Fibroblast of upper back skin (primary cell): ENCODE measurements at places on chromosomes 16 and 17.

DNA sequence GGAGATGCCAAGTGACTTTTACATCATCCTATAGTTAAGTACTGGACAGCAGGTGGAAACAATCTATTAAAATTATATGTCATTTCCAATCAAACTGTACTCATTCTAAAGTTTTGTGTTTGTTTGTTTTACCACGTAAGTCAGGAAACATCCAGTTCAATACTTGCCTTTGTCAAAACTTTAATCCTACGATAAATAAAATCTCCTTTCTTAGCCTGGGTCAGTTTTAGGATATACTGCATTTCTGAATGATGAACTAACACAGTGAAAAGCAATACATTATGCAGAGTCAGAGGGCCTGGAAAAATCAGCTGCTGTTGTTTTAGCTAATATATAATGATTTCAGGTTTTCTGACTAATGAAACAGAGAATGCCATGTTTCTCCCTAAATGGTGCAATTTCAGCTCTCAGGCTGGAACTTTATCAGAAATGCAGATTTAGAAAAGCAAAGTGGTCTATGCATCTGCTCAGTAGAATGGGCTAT is 756.4 kb downstream of the CDH11 start:
- peak; percentile 56 for DNase-seq

GRCh38 chr17:48003417-48004151 is 32.7 kb downstream of the CDK5RAP3 start:
- DNase-seq = peak; percentile 69

- DNase-seq = no peak
Observed at GRCh38 chr17:80061421-80061820, 25.0 kb downstream of the CCDC40 start.

GRCh38 chr17:58968426-58969061 is 138.1 kb downstream of the TRIM37 start:
- no peak for DNase-seq

DNA sequence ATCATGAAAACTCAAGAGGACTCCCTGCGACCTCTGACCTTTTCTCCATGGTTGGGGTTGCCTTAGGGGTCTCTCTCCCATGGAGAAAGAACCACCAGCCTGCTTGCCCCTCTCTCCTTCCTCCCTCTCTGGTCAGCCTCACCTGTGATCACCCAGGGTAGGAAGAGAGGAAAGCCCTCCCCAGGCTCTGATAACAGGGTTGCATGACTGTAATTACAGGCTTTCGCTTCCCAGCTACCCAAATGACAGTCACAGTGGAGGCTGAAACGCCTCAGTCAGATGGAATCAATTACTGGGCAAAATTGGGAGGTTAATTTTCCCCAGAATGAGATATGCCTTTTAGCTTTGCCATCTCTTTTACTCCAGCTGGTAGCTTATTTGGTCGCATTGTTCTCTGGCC is 265.8 kb upstream of the SOX9 start:
- DNase-seq = no peak

DNA sequence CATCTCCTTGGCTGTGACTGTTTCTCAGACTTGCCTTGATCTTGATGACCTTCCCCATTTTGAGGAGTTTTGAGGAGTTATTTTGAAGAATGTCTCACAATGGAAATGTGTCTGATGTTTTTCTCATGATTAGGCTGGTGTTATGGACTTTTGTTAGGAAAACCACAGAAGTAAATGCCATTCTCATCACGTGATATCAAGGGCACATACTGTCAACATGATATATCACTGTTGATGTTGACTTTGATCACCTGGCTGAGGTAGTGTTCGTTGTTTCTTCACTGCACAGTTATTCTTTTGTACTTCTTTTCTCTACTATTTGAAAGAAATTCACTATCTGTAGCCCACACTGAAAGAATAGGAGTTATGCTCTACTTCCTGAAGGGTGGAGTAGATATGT is 194.7 kb upstream of the MPHOSPH6 start:
- DNase-seq = no peak

GRCh38 chr16:20214401-20214800 is 112.9 kb downstream of the GP2 start:
- no peak for DNase-seq

- DNase-seq = peak; percentile 56
Observed at GRCh38 chr16:4882000-4882632, 34.8 kb downstream of the UBN1 start.

DNA sequence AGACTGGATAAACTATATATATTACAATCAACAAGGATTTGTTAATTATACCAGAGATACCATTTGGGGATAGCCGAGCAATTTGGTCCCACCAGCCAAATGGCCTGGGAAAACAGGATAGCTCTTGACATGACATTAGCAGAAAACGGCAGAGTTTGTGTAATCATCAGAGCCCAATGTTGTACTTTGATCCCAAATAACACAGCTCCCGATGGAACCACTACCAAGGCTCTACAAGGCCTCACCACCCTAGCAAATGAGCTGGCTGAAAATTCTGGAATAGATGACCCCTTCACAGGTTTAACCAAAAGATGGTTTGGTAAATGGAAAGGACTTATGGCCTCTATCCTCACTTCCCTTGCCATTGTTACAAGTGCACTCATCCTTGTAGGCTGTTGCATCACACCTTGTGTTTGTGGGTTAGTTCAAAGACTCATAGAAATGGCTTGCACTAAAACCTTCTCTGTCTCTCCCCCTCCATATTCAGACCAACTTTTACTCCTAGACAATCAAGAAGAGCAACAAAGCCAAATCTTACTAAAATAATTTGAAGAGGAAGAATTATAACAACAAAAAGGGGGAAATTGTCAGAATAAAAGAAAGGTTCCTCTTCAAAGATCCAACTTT is 9.5 kb downstream of the TXNL4B start:
- DNase-seq = no peak

DNA sequence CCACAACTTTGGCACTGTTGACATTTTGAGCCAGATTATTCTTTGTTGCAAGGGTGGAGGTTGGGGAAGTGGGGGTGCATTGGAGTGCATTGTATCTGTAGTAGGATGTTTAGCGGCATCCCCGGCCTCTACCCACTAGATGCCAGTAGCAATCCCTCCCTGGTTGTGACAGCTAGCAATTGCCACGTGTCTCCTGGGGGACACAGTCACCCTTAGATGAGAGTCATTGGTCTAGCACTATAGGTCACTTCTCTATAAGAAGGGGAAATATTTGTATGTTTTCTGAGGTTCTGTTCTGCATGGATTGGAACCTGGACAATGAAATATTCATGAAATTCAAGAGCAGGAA is 32.4 kb downstream of the MSI2 start:
- no peak for DNase-seq

- no peak for DNase-seq
Observed at GRCh38 chr17:30366536-30366935, 12.2 kb upstream of the CPD start.

DNA sequence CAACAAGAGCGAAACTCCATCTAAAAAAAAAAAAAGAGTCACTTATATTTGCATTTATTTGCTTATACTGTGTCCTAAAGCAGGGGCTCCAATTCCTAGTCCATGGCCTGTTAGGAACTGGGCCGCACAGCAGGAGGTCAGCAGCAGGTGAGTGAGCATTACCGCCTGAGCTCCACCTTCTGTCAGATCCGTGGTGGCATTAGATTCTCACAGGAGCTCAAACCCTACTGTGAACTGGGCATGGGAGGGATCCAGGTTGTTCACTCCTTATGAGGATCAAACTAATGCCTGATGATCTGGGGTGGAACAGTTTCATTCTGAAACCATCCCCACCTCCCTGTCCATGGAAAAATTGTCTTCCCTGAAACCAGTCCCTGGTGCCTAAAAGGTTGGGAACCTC is 24.9 kb downstream of the ITGB3 start:
- no peak for DNase-seq

- DNase-seq = peak; percentile 8
Observed at GRCh38 chr17:72730077-72730476, 362.4 kb downstream of the SLC39A11 start.

DNA sequence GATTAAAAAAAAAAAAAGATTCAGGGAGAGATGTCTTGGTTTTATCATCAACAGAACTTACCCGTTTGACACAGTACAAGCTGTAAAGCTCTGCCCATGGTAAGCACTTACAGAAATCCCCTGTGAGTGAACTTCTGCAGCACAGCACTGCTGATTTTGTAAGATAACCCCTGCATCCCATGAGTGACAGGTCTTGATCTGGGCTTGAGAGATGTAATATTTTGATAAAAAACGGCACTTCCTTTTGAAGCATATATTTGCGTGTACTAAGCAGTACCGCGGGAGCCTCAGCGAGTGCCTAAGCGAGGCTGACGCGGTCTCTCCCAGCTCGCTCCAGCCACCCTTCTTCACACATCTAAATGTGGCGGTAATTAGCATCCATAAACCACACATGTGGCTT is 50.5 kb downstream of the IKZF3 start:
- no peak for DNase-seq

- peak; percentile 95 for DNase-seq
Observed at GRCh38 chr16:82657239-82657638, 30.5 kb downstream of the CDH13 start.

- no peak for DNase-seq
Observed at GRCh38 chr16:67931712-67932461, at the start of gene CTRL. Gene CTRL, minus strand, starts transcription at chr16:67931862. Its CDS starts 10 bp downstream, at chr16:67931852.

DNA sequence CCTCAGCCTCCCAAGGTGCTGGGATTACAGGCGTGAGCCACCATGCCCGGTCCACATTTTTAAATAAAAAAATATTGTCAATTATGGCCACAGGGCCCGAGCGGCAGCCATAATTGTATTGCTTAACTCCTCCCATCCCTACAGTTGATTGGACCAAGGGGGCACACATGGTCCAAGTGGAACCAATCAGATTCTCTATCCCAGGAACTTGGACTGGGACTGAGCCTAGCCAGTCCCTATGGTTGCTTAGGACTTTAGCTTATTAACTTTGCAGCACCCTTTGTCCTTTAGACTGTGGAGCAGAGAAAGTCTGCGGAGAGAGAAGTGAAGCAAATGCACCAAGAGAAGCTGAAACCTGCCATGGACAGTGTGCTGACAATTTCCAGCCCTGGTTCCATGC is 5.5 kb upstream of the RDM1 start:
- no peak for DNase-seq

DNA sequence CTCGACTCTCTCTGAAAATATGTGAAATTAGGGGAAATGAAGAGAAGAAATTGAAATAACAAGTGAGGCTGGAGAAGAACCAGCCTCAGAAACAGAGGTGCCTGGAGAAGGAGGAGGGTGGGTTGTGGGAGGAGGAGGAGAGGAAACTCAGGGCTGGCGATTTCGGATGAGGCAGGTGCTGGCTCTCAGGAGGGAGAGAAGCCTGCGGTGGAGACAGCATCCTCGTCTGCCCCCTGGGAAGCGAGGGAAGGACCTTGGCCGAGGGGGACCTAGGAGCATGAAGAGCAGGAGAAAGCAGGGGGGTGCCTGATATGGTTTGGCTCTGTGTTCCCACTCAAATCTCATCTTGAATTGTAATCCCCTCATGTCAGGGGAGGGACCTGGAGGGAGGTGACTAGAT is 264.7 kb upstream of the TNRC6C start:
- no peak for DNase-seq
